AG09309 (cell line): ENCODE measurements at places on chromosomes 4 and X.

- peak; percentile 21 for DNase-seq
Measured at GRCh38 chr4:138182838-138183426, 59.2 kb downstream of the SLC7A11 start.

DNA sequence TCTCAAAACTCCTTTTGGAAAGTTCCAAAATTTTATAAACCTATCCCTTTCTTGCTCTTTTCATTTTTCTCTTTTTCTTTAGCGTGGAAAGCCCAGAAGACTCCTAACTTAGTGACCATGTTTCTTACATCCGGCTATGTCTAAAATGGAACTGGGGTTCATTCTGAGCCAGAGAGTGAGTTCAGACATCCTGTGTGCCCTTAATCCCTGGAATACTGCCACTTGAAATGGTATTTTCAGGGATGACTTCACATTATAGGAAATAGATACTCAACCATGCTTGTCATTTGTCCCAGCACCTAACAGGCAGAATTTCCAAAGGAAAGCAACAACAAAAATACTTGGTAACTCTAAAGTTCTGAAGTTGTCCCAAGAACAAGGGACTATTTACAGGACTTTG lies 379.6 kb downstream of the ARHGAP24 start:
- no peak for DNase-seq

DNA sequence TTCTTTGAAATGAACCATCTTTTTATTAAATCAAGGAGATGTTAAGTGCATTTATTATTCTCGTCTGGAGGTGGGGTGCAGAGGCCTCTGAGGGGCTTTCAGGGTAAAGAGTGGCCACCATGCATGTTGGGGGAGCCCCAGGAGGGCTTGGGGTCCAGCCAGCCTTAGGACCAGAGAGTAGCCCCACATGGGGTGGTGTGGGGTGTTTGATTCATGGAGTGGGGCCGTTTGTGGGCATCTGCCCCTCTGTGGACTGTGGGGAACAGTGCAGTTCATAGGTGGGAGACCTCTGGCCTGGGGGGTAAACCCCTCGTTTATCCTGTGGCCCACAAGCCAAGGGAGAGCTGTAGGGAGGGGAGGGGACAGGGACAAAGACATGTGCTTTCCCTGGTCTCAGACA lies 26.9 kb downstream of the HTRA3 start:
- no peak for DNase-seq

- DNase-seq, result no peak
Measured at GRCh38 chr4:186021461-186022167, 47.3 kb upstream of the TLR3 start.

DNA sequence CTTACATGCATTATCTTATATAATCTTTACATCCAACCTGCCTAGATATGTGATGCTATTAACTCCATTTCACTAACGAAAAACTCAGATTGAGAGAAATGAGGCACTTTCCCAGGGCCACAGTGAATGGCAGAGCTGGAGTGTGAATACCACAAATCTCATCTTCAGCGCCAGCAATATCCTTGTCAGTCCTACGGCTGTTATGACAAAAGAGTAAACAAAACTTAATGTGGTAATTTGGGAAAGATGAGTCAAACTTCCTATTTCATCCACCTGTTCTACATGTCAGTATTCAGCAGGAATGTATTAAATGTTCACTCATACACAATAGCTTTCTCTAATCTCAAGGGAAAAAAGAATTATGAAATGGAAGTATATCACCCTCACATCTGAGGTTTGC lies 56.9 kb downstream of the FAT1 start:
- no peak for DNase-seq
